ENCODE measurements at places on chromosomes 6 and 20.

DNA sequence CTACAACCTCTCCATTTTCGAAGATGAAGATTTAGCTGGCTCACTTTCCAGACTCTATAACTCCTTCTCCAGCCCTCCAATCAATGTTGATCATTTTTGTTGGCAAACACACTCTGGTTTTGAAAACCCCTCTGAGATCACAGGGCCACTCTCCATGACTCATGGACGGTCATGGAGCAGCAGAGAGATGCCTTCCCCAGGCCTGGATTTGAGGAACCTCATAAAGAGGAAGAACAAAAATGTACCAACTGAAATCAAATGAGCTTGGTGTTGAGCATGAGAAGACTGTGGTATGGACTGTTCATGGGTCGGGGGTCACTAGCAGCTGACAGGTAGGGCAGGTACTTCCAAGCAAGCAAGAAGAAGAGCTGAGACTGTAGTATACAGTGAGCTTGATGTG lies 112.8 kb upstream of the INSM1 start:
- no peak for DNase-seq

- no peak for DNase-seq
These were observed 356.4 kb downstream of the PRKN start for GRCh38 chr6:162371121-162371520.

DNA sequence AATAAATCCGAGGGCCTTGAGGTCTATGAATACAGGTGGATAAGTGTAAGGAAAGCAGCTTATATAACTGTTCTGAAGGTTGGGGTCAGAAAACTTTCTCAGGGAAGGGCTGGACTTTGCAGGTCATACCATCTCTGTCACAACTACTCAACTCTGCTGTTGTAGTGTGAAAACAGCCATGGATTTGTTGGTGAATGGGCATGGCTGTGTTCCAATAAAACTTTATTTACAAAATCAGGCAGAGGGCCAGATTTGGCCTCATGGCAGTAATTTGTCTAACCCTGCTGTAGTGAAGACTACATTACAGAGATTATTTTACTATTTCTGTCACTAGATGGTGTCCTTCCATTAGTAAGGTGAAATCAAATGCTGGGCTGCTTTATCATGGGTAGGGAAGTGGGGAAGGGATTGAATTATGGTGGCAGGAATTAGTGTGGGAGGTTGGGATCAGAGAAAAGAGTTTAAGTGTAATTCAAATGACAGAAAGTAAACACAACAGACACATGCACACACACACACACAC lies 409.6 kb upstream of the CHD6 start:
- no peak for DNase-seq

GRCh38 chr20:57603120-57603519 lies 17.1 kb downstream of the ZBP1 start:
- DNase-seq, result no peak

DNA sequence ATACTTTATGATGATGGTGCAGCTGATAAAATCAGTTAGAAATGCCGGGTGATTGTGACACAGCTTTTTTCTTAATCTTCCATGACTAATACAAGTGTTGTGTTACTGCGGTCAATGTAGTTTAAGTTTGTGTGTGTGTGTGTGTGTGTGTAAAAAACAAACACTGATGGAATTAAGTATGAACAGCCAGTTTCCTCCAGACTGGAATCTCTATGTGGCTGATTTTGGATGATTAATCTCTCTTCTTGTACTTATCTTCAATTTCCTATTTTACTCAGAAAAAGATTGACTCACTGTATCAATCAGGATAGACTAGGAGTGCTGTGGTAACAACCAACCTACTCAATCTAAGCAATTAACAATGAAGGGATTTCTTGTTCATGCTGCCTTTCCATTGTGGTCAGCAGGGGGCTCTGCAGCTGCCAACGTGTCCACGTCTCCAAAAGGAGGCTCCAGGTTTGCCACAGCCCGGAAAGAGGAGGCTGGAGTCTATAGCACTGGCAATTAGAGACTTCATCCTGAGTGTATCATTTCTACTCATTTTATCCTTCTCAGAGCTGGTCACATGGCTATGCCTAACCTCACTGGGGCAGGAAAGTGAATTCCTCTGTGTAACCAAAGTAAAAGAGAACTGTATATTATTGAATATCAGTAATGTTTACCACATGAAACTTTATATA lies 107.7 kb downstream of the CD109 start:
- no peak for DNase-seq

DNA sequence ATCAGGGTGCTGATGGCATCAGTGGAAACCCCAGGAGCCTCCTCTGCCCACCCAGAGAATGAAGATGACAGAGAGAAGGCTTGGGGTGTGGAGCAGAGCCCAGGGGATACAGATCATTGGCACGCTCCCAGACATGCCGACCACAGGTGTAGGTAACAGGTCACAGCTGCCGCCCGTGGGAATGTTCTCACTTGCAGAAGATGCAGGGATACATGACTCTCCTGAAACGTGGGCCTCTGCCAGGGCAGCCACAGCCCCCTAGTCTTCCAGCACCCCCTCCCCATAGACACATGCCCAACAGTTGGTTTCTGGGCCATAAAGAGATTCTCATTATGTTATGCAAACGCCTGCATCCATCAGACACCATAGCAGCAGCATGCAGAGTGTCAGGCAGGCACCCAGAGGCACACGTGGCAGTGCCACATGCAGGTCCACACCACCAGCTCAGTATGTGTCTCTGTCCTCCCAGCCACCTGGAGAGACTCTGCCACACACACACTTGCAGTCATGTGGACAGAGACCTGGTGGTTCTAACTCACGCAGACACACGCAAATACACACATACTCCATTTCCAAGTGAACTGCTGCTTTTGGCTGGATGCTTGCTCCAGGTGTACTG lies 45.5 kb downstream of the LRFN2 start:
- DNase-seq, result no peak

DNA sequence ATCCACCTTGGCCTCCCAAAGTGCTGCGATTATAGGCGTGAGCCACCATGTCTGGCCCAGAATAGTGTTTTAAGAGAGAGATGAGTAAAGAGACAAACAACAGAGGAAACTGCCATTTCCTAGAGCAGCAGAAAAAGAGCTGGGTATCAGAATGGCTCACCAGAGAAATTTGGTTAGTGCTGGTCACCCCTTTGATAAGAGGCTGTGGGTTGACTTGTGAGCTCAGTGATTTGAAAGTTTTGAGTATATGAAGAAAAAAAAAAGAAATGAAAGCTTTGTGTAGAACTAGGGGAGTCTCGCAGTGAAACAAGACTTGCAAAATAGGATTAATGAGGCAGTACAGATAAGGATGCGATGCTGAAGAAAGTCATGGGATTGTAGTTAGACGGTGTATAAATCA lies 29.6 kb downstream of the MGME1 start:
- DNase-seq, result no peak

DNA sequence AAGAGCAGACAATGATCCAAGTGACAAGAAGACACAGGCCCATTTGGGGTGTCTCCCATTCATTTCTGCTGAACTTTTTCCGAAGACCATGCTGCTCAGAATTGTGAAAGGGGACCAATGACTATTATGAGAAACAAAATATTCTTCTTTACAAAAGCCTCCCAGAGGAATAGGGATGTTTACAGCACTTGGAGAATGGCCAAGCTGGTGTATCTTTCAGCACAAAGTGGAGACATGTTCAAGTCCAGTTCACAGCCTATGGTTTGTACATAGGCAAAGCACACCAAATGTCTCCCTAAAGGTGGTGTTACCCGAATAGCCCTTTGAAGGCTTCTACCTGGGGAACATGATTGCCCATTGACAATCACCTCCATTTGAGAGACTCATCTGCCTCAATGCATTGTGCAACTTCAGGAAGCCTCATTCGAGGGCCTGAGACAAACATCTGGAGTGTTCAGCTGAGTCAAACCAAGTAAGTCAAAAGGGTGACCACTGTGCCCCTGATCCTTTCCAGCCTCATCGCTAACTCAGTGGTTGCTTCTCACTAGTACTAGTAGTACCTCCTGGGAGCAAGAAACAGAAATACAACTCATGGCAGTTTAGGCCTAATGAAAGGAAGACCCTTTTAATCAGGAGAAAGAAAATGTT lies 451.0 kb upstream of the MARCKS start:
- no peak for DNase-seq

GRCh38 chr20:48815537-48815936 lies 12.3 kb downstream of the PREX1 start:
- DNase-seq, result no peak

GRCh38 chr20:24984961-24985640 lies 7.5 kb downstream of the APMAP start:
- DNase-seq, result peak; percentile 15

- peak; percentile 89 for DNase-seq
These were observed 1.2 kb downstream of the EZR start for GRCh38 chr6:158817728-158818580.

DNA sequence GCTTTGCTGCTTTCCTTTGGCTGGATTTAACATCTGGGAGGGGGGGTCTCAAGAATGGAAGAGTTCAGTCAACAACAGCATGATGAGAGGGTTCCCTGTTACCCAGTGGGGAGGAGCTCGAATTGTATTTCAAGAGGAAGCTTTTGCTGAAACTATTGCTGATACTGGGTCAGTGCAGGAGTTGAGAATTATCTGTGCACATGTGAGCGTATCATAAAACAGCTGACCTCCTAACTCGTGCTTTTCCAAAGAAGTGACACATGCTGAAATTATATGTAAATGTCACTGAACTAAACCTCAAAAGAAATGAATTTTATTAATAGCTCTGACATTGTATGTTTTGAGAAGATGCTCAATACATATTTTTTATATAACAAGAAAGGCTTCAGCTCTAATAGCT lies 96.3 kb downstream of the PHF3 start:
- DNase-seq, result no peak

GRCh38 chr20:37494301-37494700 lies 26.7 kb upstream of the NNAT start:
- no peak for DNase-seq

GRCh38 chr6:46888578-46888977 lies 33.2 kb downstream of the ADGRF5 start:
- DNase-seq, result no peak

DNA sequence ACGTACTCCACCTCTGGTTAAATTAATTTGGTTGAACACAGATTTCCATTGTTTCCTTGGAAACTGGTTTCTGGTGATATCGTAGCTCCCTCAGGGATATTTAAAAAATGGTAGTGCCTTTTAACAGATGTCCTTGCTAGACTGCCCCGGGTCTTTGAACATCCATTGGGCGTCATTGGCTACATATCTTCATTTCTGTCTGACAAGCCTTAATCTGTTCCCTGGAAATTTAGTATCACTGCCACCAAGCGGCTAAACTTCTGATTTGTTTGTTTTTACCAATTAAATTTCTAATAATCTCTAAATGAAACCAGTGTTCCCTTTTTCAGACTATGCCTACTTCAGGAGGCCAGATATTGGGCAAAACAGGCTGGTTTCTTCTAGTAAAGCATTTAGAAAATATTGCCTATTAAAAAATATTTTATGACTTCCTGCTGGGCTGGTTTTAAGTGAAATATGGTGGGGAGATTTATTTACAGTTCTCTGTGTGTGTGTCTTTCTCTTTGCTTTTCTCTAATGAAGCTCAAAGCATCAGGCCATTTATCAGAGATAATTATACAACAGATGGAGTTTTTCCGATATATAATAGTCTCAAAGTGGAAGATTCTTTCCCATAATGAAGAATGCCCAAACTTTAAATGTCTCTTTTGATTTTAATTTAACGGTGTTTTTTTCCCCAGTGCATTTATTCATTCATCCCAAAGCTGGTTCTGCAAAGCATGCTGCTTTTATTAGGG lies 249.5 kb downstream of the ZFAND3 start:
- no peak for DNase-seq

DNA sequence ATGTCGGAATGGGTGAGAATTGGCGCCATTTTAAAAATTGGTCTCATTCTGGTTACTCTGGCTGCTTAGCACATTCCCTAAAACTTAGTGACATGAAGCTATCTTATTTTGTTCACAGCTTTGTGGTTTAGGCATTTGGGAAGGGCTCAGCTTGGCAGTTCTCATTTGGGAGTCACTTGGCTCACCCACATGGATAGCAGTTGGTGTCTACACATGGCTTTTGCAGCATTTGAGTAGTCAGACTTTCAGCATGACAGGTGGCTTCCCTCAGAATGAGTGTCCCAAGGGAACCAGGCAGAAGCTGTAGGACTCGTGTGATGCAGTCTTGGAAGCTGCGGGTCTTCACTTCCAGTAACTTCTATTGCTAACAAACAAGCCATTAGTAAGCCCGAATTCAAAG lies 64.6 kb downstream of the UST start:
- DNase-seq, result no peak

- DNase-seq, result no peak
These were observed 18.9 kb downstream of the PKIG start for GRCh38 chr20:44601236-44601671.

DNA sequence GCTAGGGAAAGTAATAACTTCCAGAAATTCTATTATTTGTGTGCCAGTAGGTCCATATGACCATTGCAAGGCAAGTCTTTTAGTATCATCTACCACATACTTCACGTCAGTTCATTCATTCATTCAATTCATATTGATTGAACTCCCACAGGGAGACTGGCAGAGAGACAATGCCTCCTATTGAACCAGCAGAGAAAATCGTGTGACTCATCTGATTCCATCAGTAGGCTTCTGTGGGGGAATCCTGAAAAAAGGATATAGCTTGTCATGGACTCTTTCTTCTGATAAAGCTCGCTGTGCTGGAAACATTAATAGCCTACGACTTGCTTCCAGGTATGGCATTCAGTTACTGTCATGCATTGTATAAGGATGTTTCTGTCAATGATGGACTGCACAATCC lies 45.3 kb upstream of the CNR1 start:
- no peak for DNase-seq

- DNase-seq, result no peak
These were observed 412.1 kb downstream of the PKHD1 start for GRCh38 chr6:51675020-51675921.

- DNase-seq, result no peak
These were observed 30.8 kb upstream of the FILIP1 start for GRCh38 chr6:75524322-75524972.

DNA sequence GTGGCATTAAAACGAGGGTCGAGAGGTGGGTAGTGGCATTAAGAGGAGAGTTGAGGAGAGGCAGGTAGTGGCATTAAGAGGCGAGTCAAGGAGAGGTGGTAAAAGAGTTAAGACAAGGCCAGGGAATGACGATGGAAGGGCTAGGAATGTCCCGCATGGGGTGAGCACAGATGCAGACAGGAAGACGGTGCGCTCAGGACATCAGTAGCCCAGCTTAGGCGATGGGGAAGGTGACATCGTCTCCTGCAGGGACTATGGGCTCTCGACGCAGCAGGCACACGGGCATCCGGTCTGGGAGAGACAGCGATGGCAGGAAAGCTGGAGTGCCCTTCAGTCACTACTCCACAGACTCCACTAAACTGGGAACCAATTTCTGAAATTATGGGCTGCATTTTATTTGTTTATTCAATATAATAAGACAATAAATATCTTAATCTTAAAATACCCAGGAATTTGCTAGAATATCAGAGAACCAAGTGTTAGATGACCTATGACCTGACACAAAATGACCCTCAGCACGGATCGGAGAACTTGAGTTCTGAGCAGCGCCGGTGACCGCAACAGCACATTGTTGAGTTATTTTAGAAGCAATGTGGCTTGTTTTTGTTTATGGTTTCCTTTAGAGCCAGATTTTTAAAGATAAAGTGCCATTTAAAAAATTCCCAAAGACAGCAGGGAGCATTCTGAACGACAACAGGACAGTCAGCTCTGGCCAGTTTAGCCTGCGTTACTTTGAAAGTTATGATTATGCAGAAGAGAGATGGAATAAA lies 177.7 kb downstream of the SMOC2 start:
- DNase-seq, result no peak

Measured in activated CD8-positive, alpha-beta memory T cell treated with anti-CD3 and anti-CD28 coated beads for 24 hours (primary cell).